ENCODE measurements at places on chromosomes 16 and 17.

- DNase-seq: no peak
These were observed 4.8 kb downstream of the MRC2 start for GRCh38 chr17:62631936-62632924.

- DNase-seq: no peak
These were observed 25.4 kb downstream of the CMTM3 start for GRCh38 chr16:66629856-66630255.

DNA sequence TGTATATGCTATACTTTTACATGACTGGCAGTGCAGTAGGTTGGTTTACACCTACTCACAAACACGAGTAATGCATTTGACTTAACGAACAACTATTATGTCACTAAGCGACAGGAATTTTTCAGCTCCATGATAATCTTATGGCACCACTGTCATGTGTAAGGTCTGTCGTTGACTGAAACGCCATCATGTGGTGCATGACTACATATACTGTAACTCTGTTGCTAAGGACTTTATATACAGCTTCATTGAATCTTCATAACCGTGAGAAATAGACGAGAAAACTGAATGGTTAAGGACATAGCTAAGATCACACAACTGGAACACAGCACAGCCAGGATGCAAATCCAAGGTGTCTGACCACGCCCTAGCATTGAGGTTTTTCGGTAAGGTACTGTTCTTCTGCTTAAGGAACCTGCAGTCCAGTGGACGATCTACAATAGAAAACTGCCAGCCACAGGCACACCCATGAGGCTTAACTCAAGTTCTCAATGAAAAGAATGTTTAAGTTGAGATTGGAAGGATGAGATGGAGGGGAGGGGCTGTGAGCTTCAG is 3.3 kb downstream of the CFAP20 start:
- no peak for DNase-seq

GRCh38 chr17:38620551-38621277 is 15.0 kb upstream of the SRCIN1 start:
- no peak for DNase-seq

DNA sequence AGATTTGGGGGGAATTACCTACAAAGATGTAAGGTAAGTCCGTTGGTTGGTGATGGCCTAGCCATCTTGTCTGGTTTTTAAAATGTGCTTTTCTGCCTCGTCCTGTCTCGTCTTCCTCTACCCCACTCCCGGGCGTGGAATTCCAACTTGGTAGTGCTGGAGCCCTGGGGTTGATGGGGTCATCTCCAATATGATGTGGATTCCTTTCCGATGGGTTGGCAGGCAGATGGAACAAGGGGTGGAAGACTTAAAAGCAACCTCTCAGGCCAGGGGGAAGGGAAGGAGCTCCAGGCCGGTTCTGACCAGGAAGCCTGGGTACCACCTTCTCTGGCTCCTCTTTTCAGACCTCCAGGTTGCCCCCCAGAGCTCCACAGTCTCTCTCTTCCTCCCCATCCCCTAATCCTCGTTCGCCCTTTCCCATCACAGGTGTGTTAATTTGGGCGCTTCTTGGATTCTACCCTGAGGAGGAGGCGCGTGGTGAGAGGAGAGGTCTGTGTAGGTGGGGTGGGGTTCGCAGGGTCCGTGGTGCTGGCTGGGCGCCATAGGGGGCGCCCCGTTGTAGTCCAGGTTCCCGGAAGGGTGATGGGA is 5.1 kb upstream of the HOXB2 start:
- DNase-seq: no peak

DNA sequence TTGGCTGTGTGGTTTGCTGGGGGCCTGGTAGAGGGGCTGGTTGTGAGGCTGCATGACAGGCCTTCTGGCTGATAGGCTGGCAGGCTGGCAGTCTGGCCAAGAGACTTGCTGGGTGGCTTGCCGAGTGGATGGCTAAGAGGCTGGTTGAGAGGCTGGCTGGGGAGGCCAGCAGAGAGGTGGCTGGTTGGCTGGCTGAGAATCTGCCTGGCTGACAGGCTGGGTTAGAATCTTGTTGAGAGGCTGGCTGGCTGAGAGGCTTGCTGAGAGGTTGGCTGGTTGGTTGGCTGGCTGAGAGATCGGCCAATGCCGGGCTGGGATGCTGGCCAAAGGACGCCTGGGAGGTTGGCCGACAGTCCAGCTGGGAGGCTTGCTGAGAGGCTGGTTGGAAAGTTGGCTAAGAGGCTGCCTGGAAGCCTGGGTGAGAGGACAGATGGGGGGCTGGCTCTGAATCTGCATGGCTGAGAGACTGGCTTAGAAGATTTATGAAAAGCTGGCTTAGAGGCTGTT is 35.9 kb upstream of the ACSM2B start:
- DNase-seq: peak; percentile 24

Measured in midbrain (tissue), 1 donor.